Cerebellar cortex (tissue), 1 donor: ENCODE measurements at places on chromosomes 5 and 9.

DNA sequence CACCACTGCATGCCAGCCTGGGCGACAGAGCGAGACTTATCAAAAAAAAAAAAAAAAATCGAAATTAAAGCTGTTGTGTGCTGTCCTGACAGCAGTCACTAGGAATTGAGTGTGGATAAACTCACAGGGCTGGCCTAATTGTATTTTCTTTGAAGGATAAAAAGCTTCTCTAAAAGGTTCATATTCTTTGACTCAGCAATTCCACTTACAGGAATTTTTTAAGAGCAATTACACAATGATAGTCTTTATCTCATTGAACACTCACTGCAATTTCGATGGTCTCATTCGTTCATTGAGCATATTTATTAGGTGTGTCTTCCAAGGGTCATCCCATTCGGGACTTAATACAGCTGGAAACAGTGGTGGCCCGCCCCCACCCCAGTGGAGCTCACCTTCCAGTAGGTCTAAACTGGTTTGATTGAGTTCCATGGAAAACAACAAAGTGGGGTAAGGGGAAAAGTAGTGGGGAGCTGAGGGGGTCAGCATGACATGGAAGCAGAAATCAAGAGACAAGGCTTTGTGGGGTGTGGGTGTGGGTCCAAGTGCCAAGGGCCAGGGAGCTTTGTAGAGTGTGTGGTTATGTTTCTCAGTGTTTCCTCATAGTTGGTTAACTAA, 6.7 kb downstream of the CDK9 start:
- DNase-seq, result no peak

DNA sequence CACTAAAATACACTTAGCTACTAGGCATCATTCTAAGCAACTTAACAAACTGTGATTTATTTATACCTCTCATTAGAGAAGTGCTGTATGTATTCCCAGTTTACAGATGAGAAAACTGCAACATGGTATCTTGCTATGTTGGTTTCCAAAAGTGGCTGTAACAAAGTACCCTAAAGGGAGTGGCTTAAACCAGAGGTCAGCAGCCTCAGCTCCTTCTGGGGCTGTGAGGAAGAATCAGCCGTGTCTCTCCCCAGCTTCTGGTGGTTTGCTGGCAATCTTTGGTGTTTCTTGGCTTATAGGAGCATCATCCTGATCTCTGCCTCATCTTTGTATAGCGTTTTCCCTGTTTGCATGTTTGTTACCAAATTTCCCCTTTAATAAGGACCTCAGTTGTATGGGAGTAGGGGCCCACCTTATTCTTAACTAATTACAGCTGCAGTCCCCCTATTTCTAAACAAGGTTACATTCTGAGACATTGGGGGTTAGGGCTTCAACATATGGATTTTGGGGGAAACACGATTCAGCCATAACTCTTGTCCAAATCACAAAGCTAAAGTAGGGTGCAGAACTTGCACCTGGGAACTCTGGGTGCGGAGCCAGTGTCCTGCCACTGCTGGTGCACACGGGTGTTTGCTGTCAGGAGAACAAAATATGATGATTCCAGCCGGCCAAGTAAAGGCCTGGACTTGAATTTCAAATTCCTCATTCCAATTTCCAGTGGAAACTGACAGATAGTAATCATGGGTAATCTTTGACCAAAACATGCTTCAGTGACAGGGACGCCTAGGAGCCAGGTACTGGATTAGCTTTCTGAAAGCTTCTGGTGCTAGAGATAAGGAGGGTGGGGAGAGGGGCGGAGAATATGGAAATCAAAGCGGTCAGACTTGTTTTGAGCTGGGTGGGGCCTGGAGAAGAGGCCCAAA, 43.3 kb downstream of the RAI14 start:
- DNase-seq, result no peak

DNA sequence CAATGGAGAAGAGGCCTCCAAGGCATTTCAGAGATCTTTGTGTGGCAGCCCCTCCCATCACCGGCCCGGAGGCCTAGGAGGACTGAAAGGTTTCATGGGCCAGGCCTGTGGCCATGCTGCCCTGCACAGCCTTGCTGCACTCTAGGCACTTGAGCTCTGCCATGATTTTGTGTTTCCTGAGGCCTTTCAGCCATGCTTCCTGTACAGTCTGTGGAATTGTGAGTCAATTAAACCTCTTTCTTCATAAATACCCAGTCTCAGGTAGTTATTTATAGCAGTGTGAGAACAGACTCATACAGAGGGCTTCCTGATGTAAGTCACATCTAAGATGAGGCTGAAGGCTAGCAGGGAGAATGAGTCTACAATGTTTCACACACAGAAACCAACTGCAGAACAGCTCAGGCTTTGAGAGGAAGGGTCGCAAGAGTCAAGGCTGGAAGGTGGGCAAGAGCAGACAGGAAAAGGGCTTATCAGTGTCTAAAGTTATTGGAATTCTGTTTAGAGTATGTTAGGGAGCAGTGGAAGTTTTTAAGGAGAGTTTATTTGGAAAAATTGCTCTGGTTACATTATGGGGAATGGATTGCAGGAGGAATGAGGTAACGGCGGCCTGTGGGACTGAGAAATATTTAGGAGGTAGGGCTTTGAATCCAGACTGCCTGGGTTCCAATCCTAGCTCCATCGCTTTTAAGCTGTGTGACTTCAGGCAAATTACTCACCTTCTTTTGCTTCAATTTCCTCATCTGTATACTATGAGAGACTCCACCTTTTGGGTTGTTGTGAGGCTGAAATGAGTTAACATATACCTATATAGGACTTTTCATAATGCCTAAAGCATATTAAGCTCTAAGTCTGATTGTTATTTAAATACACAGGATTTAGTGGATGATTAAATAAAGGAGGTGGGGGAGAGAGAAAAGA, 291.2 kb downstream of the CWC27 start:
- no peak for DNase-seq

GRCh38 chr9:87579781-87580541, 82.3 kb downstream of the DAPK1 start:
- DNase-seq, result no peak

- no peak for DNase-seq
Measured at GRCh38 chr5:77337686-77338085, 127.2 kb downstream of the PDE8B start.

DNA sequence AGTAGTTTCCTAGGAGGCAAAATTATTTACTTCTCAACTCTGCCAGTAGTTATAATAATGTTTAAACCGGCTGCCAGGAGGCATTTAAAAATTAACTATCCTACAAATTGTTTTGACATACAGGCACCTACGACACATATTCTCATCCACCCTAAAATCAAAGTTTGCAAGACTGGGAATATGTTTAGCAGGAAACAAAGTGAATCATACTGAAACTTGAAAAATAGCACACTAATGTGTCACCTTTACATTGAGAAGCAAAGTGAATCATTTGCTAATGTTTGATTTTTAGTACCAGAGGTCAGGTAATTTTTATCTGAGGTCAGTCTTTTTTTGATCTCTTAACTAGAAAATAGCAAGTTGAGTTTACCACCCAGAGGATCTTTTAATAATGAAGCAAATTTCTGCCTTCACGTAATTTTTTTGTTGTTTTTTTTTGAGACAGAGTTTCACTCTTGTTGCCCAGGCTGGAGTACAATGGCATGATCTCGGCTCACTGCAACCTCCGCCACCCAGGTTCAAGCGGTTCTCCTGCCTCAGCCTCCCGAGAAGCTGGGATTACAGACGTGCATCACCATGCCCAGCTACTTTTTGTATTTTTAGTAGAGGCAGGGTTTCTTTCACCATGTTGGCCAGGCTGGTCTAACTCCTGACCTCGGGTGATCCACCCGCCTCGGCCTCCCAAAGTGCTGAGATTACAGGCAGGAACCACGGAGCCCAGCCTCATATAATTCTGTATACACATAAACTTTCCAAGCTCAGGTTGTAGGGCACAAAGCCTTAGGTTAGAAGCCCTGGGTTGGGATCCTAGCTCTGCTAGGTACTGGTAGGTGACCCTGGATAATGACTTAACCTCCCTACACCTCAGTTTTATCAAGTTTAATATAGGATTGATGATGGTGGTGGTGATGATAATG, 124.3 kb downstream of the UGCG start:
- DNase-seq, result no peak

DNA sequence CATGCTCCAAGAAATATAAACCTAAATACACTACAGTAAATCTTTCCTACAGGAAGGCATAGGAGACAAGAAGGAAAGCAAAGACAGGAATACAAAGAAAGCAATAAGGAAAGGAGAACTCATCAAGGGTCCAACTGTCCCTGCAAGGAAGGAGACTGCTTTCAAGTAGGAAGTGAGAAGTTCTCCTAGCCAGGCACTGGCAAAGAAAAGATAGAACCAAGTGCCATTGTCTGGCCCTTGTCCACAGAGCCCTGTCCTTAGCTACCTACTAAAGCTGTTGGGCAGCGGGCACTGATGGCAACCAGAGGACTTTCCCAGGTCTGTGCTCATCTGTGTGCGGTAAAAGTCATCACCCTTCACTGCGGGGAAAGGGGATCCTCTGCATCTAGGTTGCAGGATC, 108.2 kb downstream of the KLHL3 start:
- DNase-seq, result peak; percentile 62

DNA sequence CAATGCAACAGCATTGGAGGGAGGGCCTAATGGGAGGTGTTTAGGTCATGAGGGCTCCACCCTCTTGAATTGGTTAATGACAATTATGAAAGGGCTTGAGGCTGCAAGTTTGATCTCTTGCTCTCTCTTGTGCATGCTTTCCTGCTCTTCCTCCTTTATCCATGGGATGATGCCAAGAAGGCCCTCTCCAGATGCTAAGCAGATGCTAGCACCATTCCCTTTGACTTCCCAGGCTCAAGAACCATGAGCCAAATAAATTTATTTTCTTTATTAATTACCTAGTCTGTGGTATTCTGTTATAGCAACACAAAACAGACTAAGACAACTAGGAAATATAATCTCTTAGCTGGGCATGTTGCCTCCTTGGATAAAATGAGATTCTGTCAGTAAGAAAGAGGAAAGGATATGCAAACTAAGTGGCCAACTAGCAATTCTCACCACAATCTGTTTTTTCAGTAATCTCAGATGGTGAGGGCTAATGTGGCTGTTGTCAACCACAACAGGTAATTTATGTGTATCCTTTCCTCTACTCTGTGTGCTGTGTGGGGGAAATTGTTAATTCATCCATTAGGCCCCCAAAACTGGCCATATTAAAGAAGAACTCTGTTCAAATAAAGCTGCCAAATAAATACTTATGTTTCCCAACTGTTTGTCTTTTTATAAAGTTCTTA, 269.1 kb upstream of the CD180 start:
- DNase-seq, result no peak

GRCh38 chr9:3435732-3436131, 90.1 kb downstream of the RFX3 start:
- DNase-seq, result peak; percentile 37

GRCh38 chr5:135107986-135108385, 74.0 kb upstream of the PITX1 start:
- DNase-seq, result no peak

GRCh38 chr9:112532427-112532826, 45.8 kb downstream of the KIAA1958 start:
- no peak for DNase-seq

- no peak for DNase-seq
Measured at GRCh38 chr5:171782332-171782966, 3.2 kb upstream of the SMIM23 start.

DNA sequence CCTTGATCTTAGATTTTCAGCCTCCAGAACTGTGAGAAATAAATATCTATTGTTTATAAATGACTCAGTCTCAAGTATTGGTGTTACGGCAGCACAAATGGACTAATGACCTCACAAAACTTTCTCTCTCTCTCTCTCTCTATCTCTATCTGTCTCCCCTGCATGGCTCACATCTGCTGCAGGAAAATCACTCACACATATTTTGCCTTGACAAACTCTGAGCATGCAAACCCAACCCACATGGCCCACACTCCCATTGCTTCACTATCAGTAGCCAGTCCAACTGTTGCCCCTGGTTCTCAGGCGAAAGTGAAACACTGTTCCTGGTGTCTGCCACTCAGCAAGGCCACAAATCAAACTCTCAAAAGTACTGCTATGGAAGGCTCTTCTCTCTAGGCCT, 66.4 kb upstream of the PIK3R1 start:
- DNase-seq, result no peak

DNA sequence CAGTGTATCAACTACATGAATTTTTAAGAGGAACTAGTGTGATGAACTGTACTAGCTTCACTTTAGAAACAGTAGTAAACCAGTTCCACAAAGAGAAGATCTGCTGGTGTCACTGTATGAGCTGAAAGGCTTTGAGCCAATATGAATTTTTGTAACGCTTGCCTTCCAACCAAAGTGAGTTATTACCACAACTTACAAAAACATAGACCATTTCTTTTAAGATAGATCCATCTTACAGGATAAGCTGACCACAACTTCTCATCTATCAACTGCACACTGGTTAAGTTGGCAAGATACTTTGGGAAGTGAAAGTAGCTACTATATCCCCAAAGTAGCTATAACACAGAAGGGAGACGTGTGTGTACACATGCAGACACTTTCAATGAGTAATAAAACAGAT, 849.6 kb upstream of the DMAC1 start:
- DNase-seq, result peak; percentile 36

- no peak for DNase-seq
Measured at GRCh38 chr5:149060325-149060724, 2.5 kb downstream of the SH3TC2 start.

DNA sequence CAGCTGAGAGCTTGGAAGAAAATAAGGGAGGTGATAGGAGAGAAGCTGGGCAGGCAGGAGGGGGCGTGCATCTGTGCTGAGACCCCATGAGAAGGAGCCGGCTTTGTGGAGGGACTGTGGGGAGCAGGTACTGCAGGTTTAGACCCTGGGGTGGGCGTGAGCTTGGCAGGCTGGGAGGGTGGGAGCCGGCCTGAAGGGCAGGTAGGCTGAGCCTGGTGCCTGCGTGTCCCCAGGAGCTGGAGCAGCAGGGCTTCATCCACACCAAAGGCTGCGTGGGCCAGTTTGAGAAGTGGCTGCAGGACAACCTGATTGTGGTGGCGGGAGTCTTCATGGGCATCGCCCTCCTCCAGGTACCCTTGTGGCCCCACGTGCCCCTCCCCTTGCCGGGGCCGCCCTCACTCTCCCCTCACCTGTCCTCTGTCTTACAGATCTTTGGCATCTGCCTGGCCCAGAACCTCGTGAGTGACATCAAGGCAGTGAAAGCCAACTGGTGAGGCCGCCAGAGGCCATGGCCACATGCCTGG, 9.2 kb downstream of the TSPAN17 start:
- no peak for DNase-seq

DNA sequence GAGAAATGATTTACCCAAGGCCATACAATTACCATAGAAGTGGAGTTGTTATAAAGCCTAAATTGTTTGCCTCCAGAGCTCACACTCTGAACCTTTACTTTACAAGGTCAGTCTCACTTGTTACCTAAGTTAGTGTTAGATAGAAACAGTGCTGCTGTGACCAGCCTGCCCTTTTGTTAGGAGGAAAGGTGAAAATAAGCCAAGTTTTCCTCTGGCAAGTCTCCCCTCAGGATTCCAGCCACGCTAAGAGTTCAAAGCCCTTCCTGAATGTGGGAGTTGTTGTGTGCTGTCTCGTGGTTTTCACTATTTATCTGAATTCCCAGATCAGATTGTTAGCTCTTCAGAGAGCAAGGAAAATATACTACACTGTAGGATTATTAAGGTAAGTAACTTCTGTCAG, 260.0 kb downstream of the SGCD start:
- DNase-seq, result no peak

GRCh38 chr5:38070304-38070950, 187.9 kb upstream of the EGFLAM start:
- DNase-seq, result no peak
